Activated CD4-positive, alpha-beta T cell treated with anti-CD3 and anti-CD28 coated beads for 4 hours (primary cell): ENCODE measurements at places on chromosomes 12 and 14.

DNA sequence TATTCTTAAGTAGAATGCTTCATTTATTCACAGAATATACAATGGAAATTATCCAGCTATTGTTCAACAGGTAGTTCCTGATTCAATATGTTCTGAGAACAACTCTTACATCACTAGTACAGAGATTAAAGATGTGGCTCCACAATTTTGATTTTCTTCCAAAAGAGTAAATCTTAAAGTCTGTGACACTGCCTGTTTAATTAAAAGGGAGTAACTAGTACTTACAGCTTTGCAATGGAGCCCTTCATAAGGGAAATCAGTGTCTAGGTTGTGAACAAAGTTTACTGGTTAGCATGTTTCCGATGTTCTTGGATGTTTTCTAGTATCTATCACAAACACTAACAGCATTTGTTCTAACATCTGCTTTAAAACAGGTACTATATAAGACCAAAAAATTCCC lies 30.8 kb downstream of the MIA2 start:
- no peak for DNase-seq

DNA sequence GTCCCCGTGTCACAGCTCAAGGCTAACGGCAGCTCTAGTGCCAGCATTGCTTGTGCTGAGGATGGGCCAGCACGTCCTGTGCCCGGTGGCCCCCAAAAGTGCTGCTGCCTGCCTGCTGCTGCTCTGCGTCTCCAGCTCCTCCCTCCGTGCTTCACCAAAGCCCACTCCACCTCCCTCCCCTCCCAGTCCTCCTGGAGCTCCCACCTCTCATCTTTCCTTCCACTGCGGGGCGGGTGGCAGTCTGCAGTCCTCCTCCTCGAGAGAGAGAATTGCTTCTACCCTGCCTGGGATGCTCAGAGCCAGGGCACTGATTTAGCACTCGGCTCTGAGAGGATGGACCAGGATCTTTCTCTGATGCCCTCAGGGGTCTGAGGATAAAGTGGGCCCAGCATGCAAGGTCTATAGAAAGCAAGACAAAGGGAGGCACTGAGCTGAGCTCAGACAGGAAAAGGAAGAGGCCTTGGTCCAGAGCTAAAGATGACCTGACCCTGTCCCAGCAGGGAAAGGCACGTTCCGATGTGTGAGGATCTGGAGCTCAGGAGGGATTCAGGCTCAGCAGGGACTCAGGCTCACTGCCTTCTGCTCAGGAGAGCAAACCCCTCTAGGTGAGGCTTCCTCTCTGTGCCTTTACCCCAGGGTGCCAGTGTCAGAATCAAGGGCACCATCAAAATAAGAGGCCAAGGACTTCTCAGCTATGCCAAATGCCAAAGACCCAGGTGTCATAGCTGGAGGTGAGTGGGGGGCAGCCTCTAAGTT lies 113.1 kb upstream of the FKBP4 start:
- DNase-seq = no peak

DNA sequence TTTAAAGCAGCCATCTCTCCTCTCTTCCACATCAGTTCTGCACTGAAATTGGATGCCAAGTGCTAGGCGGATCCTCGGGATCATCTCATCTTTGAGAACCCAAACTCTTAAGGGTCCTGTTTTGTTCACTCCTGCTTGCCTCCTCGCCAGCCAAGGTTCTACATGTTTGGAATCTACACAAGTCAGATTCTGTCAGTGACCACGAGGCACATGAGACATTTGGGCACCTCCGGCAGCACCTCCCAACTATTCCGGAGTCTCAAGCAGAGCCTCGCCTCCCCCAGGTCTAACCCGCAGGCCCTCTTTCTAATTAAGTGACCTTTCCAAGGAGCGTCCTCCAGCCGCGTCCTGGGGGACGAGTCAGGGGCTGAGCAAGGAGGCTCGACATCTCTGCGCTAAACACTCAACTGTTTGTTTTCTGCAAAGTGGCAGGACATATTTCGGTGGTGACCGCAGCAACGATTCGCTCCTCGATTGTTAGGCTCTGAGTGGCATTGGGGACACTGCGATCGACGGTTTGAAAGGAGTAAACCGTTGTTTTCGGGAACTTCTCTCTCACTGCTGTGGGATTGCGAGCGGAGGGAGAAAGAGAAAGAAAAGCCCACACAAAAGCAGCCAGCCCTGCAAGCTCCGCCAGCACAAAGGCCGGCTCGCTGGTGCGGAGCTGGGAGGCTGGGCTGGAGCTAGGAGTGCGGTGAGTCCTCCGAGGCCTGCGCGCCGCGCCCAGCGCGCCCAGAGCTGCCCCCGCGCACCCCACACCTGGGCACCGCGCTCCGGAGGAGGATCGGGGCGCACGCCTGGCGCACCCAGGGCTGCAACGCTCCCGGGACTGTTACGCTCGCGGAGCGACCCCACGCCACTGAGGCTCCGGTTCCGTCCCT lies 640 bp downstream of the ARMH4 start:
- peak; percentile 9 for DNase-seq

- DNase-seq = no peak
Measured at GRCh38 chr12:116779597-116779996, 41.5 kb downstream of the RNFT2 start.

- no peak for DNase-seq
Measured at GRCh38 chr12:48758737-48759136, 30.2 kb downstream of the ADCY6 start.

DNA sequence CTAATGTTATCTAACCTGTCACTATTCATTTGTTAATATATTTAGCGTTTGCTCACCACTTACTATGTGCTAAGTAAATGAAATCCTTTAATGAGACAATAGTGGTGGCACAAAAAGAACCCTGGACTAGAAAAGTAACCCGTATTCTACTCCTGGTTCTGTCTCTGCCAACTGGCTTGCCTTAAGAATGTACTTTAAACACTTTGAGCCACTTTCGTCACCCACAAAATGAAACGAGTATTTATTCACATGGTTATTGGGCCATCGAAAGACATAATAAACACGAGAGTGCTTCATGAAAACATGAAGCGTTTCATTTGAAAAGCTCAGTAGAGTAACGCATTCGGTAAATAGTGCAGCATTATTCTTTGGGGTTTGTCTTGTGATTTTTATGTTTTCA lies 254.7 kb downstream of the EGLN3 start:
- no peak for DNase-seq

GRCh38 chr14:101855958-101856357 lies 94.4 kb downstream of the PPP2R5C start:
- DNase-seq = no peak

GRCh38 chr12:103966736-103967135 lies 1.1 kb downstream of the TDG start:
- no peak for DNase-seq

GRCh38 chr12:120394483-120395367 lies 25.8 kb upstream of the MSI1 start:
- DNase-seq = no peak

- no peak for DNase-seq
Measured at GRCh38 chr12:53091756-53092155, 5.7 kb upstream of the IGFBP6 start.

DNA sequence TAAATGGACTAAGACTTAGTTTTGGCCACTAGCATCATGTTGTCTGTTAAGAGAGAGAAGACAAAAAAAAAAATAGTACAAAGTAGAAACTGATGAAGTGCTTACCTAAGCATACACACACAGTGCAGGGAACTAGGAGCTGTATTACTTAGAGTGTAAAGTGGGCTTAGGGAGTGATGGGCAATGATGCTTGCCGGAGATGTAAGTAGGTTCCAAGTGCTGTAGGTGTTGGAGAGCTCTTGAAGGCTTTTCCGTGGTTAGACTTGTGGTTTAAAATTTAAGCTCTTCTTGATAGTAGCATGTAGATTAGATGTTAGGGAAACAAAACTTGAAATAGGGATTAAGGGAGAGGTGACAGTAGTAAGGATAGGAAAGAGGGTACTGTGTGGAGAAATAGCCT lies 34.7 kb downstream of the MIA2 start:
- no peak for DNase-seq

DNA sequence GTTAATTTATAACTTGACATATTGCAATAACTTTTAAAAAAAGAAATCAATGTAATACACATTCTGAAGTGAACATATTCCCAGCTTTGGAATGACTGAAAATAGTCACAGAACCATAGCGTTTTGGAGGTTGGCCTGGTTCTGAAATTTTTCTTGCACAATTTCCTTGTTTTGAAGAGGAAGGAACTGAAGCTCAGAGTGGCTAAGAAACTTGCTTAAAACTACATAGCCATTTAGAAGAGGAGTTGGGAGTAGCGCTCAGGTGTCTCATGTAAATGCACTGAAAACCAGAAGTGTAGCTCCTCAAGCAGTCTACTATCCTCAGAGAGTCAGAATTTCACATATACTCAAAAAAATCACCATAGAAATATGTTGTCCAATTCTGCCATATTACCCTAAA lies 41.2 kb downstream of the SLC38A1 start:
- no peak for DNase-seq

DNA sequence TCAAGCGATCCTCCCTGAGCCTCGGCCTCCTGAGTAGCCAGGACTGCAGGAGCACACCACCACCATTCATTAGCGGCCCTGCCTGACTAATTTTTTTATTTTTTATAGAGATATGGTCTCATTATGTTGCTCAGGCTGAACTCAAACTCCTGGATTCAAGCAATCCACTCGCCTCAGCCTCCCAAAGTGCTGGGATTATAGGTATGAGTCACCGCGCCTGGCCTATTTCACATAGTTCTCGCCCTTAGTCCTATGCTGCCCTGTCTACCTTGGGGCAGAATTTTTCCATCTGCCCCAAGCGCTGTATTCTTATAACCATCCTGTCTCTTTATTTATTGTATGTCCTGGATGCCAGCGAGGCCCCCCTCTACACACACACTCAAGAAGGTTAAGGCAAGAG lies 50.9 kb upstream of the BCL2L14 start:
- no peak for DNase-seq

DNA sequence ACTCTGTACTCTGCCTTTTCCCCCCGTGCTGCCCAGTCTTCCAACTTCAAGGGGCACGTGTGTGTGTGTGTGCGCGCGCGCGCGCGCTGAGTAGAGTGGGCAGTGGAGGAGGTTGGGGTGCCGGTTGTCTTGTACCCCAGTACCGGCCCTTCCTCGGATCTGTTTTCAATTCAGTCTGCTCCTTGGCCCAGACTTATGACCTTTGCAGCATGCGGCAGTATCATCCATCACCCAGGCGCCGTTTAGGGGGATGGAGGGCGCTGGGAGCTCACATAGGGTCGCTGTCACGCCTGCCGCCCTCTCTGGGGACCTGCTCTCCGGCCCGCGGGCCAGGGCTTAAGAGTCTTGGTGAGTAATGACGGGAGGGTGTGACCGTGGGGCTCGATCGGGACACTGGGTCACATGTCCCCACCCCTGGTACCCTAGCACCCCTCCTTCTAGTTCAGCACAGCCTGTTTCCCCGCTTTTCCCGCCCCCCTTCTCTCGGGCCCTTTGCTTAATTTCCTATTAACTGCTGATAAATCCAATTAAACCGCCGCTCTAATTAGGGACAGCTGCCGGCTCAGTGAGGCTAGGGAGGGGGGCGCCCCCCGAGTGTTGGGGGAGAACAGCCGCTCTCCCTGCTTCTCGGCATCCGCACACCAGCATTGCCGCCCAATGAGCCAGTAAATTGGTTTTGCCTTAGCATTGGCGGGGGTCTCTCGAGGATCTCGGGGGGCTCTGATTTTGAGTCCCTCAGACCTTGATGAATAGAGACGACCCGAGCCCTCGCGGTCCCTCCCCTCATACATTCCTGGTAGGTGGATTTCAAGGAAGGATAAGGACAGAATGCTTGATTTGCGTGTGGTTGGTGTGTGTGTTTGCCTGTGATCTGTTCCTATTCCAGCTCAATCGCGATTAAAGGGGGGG lies 9.3 kb downstream of the STAC3 start:
- DNase-seq = no peak

DNA sequence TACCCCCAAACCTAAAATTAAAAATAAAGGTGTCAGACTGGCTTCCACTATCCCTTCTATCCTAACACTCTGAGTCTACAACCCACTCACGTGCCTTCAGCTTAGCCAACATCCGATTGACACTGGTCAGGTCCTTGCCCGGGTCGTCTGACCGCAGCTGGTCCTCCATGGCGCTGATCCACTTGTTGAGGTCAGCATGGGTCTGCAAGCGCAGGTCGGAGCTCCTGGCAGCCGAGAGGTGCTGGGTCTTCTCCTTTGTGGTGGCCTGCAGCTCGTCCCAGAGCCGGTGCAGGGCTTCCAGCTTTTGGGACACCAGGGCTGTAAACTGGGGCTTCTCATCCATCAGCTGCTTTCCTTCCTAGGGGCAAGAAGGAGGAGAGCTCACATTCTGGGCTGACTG lies 78.0 kb downstream of the PLEKHG3 start:
- no peak for DNase-seq

GRCh38 chr14:76936483-76936882 lies 92.0 kb downstream of the IRF2BPL start:
- no peak for DNase-seq

DNA sequence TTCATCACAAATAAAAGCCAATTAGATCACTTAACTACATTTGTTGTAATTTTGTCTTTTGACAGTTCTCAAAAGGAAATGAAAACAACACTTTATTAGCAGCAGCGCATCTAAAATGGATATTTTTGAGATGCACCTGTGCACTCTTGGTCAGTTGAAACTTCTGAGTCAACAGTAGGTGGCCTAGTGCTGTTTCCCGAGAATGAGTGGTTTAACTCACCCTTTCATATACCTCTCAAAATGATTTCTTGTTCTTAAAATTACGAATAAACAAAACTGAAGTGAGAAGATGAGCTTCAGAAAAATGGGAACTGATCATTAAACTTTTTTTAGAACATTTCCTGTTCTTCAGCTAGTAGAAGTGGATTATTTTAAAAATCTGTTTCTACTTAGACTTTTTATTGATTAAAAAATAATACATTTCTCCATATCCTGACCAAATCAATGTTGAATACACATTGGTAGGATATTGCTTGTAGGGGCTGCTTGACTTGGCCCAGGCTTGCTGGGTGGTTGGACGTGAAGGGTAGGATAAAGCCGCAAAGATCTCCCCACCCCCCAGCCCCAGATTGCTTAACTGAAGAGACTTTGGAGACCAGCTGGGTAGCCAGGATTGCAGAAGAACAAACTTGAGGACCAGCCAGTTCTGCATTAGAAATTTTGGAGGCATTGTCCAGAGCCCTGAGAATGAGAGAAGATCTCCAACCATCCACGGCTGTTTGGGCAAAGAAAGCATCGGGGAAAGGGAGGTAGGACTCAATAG lies 22.3 kb upstream of the STK38L start:
- no peak for DNase-seq
